ENCODE measurements at places on chromosomes 7 and 10.

DNA sequence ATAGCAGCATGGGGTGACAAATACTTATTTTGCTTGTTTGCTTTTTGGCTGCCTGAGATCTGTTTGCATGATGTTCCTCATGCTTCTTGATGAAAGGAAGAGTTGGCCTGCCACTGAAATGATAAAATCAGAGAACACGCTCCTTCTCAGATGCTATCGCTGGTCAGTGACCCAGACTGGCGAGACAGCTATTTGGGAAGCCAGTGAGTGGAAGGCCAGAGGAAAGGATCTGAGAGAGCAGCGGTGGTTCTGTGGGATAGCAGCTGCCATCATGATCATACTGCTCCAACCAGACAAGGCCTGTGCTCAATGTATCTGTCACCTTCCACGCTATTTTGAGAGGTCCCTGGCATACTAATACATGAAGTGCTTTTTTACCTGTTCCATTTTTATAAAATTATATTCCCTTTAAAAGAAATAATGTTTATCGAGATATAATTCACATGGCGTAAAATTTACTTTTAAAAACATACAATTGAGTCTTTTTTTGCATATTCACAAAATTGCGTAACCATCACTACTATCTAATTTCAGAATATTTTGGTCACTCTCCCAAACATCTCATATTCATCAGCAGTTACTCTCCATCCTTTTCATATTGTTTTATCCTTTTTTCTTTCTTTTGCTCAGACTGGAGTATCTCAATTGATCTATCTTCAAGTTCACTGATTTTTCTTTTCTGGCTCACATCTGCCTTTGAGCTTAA lies 695.1 kb downstream of the TNS3 start:
- DNase-seq: no peak

- DNase-seq: no peak
Measured at GRCh38 chr7:2060701-2061100, 172.0 kb downstream of the MAD1L1 start.

DNA sequence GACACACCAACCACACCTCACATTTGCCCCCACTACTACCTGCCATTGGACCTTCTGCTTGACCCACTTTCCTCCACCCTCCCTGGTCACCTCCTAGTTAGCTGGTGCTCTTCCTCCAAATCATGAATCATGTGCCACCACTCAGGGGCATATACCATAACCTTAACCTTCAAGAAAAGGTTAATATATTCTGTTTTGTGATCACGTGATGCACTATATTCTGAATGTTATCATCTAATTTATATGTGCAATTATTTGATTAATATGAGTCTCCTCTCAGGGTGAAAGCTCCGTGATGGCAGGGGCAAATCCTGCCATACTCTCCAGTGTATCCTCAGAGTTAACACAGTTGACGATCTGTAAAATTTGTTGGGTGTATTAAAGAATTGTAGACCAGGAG lies 635.5 kb downstream of the XPNPEP1 start:
- DNase-seq: no peak

GRCh38 chr10:34899161-34899560 lies 84.1 kb upstream of the PARD3 start:
- no peak for DNase-seq

DNA sequence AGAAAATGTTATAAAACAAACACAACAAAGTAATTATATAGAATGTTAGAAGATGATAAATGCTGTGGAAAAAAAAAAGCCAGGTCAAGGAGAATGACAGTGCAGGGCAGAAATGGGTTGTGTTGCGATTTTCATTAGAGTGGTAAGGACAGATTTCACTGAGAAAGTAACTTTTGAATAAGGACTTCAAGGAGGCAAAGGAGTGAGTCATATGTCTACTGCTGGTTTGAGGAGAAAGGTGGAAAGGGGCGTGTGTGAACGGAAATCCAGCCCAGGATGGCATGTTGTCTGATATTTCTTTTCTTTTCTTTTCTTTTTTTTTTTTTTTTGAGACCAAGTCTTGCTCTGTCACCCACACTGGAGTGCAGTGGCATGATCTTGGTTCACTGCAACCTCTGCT lies 12.3 kb upstream of the DLD start:
- no peak for DNase-seq

GRCh38 chr10:33815776-33816175 lies 481.3 kb upstream of the NRP1 start:
- DNase-seq: no peak

- no peak for DNase-seq
Measured at GRCh38 chr10:89242345-89242684, 9.3 kb downstream of the LIPA start.

DNA sequence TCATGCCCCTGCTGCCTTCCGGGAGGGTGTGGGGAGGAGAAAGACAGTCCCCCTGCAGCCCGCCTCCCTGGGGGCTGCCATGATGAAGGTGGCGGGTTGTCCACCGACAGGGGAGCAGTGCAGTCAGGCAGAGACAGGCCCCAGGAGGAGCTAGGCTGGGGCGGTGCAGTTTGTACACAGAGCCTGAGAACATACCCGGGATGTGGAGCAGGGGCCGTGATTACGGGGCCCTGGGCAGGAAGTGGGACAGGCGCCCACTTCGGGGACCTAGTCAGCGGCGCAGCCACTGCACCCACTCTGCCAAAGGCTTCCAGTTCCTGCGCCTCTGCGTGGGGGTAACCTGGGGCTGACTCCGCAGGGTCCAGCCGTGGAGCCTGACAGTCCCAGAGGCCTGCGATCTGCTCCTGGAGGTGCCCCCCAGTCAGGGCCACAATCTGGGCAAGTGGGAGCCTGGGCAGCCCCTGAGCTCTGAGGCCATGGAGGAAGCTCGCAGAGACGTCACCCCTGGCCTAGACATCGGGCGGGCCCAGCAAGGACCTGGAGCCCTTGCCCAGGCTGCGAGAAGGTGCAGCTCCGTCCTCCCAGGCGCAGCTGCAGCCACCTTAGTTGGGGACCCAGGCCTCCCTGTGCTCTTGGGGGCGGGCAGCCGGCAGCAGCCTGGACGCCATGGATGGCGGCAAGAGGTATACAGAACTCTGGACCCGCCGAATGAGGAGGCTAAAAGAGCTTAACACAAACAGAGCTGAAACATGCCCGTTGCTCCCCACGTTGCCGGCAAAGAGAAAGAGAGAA lies 1356.8 kb downstream of the XPNPEP1 start:
- DNase-seq: no peak

DNA sequence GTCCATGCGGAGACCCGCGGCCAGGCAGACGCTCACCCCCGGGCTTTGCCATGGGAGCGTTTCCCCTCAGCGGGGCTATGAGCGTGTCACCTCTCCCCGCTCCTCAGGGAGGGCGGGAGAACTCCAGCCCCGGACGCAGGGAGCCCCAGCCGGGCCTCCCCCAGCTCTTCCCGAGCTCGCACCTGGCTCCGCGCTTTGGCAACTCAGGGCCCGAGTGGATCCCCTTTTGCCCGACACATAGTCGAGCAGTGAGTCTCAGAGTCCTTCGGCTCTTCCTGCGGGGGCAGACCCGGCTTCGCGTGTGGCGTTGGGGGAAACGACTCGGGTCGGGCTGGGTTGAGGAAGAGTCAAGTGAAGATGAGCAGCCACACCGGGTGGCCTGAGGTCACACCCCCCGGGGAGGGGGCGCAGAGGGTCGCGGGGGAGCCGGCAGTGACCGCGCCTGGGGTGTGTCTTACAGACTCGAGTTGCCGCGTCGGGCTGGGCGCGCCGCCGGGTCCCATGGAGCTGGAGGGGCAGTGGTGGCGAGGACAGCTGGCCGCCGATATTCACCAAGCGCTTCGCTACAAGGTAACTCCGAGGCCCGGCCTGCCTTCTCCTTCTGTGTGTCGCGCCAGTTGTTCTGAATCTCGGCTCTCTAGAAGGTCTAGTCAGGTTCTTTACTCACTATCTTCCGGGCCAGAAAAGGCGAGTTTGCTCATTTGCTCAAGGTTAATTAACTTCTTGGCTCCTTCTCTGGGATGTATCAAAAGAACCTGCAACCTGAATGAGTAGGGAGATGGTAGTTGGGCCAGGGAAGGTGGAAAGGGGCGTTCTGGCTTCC lies 721 bp downstream of the CCNJ start:
- no peak for DNase-seq

DNA sequence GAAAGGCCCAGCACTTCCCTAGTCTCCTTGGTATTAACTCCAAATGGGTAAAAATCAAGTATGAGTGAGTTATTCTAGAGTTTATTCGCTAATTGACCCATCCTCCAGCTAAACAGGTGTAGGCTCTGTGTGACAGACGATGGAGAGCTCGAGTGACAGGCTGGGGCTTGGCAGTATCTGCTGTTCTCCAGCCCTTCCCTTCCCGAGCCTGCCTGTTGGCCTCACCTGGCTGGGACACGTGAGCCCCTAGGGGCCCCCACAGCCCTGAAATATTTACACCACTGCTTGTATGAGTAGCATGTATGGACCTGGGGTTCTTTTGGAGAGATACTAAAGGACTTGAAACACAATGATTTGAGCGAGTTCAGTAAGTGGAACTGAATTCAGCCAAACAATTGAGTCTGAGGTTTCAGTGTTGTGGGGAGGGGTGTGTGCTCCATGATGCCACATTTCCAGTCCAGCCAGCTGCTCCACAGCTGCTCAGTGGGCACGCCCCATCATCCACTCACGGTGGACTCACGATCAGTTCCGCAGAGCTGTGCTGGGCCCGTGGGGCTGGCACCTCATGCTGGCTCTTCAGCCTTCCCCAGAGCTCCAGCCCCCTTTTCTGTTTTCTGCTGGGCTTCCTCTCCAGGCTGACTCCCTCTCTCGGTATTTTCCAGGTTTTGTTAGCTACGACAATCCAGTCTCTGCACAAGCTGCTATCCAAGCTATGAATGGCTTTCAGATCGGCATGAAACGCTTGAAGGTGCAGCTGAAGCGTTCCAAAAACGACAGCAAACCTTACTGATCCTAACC lies 283.0 kb downstream of the USP6NL start:
- DNase-seq: no peak

DNA sequence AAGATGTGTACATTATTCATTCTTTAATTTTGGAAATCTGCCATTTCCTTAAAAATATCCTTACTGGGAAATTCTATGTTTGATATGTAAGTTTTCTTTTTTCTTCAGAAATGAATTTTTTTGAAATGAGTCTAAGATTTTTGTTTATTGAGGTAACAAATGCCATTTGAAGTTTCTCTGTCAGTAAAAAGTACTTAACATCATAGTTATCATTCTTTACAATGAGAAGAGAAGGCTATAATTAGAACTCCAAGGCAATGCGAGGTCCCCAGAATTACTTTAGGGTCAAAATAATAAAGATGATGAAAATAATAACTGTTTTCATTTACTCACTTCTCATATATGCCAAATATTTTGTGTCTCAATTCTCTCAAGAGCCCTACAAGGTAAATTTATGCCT lies 37.0 kb upstream of the RHOBTB1 start:
- DNase-seq: no peak

DNA sequence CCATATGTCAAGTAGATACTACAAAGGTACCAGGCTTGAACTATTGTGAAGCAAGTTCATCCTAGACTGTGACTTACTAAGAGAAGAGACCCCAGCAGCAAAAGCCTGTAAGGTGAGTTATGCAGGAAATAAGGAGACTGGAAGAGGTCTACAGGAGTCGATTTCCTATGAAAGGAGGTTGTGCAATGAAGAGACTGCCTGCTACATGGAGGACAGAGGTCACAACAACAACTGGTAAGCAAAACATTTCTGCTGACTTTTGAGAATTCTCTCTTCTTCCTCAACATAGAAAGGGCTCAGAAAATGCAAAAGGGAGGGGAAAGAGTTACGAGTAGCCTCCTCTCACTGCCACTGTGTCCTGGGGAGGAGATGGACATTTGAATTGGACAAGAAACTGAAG lies 42.4 kb downstream of the PDK4 start:
- no peak for DNase-seq
